ENCODE measurements at places on chromosomes 3 and 15.

GRCh38 chr15:42032376-42033213 is 11.8 kb upstream of the PLA2G4E start:
- no peak for DNase-seq

- no peak for DNase-seq
Measured at GRCh38 chr3:187458921-187459320, 90.7 kb downstream of the RTP4 start.

- DNase-seq: peak; percentile 33
Measured at GRCh38 chr15:35533130-35534110, 12.5 kb downstream of the DPH6 start.

- DNase-seq: peak; percentile 59
Measured at GRCh38 chr3:71109241-71109976, 474.1 kb downstream of the FOXP1 start.

DNA sequence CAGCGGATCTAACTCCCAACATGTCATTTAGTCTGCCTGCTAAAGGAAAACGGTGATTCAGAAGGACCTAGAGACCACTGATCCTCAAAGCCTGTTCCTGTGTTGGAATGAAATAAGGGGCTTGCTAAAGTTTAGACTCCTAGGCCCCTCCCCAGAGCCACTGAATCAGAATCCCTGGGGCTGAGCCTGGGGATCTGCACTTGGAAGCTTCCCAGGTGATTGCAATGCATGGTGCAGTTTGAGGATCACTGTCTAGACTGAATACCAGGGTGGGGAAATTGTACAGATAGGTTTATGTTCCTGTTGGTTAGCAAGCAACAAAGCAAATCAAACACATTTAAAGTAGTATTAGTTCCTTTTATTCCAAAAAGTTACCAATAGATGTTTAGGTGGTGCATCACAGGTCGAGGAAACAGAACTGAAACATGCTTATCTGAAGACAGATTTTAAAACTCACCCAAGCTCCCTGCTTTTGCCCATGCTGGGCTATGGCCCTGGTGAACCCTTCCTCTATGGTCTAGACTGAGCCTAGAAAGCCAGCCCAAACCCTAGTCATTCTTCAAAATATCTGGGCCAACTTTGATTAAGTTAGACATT is 29.6 kb upstream of the SPTBN5 start:
- DNase-seq: no peak

DNA sequence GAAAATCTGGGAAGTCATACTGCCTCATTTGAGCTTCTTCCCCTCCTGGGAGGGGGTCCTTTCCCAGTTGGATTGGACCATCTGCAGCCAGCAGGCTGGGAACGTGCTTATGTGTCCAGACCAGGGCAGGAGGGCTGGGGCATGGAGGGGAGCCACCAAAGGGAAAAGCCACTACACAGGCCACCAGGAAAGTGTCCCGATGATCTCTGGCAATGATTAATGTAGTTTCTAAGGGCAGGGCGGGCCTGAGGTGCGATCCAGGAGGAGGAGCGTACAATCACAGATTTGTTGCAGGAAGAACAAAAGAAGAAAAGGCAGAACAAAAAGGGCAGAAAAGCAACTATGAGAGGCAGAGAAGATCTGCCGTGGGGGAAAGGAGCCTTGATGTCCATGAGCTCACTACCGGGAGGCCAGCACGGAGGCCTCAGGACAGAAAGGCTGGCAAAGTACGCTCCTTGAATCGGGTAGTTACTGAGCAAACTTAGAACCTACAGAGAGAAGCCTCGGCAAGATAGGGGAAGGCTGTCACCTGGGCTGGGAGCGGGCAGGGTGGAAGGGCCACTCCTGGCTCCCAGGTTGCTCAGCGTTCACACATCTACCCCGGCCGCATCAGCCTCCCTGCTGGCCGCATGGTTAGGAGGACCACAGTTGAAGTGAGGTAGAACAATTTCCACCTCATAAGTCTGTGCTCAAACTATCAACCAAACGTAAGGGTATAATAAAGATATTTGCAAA is 79.5 kb upstream of the PCSK6 start:
- no peak for DNase-seq

DNA sequence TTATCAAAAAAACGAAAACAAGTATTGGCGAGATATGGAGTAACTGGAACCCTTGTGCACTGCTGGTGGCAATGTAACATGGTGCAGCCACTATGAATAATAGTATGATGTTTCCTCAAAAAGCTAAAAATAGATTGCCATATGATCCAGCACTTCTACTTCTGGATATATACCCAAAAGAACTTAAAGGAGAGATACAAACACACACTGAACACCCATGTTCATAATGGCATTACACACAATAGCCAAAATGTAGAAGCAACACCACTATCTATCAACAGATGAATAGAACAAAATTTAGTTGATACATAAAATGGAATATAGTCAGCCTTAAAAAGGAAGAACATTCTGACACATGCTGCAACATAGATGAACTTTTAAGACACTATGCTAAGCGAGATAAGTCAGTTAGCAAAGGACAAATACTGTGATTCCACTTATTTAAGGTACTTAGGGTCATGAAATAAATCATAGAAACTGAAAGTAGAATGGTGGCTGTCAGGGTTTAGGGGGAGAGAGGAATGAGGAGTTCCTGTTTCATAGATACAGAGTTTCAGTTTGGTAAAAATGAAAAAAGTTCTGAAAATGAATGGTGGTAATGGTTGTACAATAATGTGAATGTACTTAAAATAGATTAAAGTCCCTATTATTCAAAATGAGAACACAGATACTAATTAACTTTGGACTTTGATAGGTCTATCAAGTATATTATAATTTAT is 59.4 kb upstream of the IMPG2 start:
- no peak for DNase-seq

GRCh38 chr3:13013151-13013561 is 60.1 kb downstream of the IQSEC1 start:
- no peak for DNase-seq

GRCh38 chr15:72919936-72920465 is 132.3 kb upstream of the NEO1 start:
- DNase-seq: no peak

DNA sequence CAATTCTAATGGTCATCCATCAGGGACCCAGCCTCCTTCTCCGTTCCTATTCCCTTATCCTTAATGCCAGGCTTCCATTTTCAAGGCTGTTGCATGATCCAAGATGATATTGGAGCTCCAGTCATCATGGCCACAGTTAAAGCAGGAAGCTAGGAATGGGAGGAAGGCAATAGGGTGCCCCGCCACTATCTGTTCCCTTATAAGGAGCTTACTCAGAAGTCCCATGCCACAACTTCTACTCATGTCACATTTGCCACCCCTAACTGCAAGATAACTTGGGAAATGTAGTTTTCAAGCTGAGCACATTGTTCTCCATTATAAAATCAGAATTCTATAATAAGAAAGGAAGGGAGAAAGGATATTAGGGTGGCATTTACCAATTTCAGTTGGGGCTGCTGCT is 38.6 kb upstream of the SPSB4 start:
- no peak for DNase-seq

DNA sequence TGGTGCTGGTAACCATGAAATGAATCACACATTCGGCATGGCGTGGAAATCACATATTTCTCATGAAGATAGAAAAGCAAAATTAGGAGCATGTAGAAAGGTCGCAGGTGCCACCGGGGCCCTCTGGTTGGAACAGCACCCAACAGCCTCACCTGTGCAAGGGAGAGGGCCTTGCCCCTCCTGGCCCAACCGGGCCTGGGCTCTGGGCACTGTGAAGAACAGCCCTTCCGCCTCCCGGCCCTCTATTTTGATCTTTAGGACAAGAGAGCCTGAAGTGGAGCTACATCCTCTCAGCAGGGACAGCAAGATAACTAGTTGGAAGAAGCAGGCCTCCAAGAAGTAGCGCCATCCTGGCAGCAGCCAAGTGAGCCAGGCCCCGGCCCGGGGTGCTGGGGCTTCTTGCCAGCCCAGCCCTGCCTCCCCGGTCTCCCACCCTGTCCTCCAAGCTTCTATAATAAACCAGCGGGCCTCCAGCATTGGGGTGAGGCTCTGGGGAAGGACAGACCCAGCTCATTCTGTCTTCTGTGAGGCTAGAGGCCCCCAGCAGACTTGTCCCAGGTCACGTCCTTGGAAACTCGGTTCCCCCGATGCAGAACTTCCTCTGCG is 46.1 kb upstream of the FGD5 start:
- no peak for DNase-seq

DNA sequence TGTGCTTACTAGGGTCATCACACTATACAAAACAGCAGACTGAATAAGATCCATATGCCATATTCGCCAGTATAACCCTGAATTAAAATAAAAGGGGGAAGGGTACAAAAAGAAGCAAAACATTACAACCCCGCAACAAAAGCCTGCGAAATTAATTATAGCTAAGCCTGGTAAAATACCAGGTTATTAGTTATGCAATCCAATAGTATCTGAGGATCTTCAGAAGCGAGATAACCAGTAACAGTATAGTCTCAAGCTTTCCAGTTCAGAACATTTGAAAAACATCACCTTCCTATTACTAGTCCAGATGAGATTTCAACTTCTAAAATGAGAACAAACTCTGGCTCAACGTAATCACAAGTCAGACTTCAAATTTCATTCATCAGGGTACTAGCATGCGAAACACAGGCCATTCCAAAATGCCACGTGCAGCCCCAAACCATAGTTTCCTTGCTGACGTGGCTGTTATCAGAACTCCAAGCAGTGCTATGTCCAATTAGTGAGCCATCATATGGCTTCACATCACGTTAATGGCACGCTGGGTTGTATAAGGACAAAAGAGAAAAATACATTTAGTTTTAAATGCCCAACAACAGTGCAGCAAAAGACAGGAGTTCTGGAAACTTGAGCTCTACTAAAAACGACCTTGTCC is 1.1 kb downstream of the SSR3 start:
- peak; percentile 68 for DNase-seq

GRCh38 chr15:83998486-83998885 is 237.1 kb upstream of the GOLGA6L4 start:
- DNase-seq: no peak

DNA sequence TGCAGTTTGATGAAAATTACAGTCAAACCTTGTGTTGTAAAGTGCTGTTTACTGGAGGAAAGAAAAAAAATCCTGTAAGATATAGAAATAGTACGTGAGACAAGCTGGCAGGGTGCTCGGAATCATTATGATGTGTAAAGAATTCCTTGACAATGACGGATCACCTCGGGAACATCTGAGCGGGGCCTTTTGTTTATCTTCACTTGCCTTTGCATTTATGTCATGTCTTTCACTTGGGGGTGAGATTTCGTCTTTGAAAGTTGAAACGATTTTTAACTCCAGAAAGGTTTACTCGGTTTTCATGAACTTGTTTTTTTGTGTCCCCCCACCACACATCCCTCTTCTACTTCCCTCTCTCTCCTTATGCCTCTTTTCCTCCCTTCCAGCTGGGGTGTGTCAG is 128.3 kb upstream of the VEPH1 start:
- DNase-seq: no peak

- no peak for DNase-seq
Measured at GRCh38 chr3:134810052-134810435, 15.0 kb downstream of the EPHB1 start.

DNA sequence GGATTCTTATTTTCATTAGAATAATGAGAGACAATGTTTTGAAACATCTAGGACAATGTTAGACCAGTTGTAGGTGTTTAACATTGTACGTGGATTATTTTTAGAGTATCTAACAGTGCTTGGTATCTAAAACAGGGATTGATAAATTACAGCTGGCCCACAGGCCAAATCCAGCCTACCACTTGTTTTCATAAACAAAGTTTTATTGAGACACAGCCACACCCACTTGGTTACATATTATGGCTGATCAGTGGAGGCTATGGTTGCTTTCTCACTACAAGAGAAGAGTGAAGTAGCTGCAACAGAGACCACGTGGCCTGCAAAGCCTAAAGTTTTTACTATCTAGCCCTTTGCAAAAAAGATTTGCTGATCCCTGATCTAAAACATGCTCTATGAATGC is 223.1 kb upstream of the CTNNB1 start:
- no peak for DNase-seq

- DNase-seq: no peak
Measured at GRCh38 chr15:57872281-57873030, 165.9 kb downstream of the POLR2M start.

DNA sequence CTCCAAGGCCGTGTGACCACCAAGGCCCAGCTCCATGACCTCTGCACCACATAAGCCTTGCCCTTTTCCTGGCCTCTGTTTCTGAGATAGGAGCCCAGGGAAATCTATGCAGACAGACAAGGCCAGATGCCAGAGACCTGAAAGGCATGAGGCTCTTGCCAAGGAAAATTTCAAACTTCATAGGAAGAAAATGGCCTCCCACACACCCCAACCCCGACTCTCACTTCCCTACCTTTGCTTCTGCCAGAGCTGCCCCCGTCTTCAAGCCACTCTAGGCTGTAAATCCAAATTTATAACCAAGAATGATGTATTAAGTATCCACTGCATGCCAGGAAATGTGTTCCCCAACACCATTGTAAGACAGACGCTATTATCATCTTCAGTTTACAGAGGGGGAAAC is 65.5 kb upstream of the HRH1 start:
- no peak for DNase-seq

- DNase-seq: peak; percentile 44
Measured at GRCh38 chr15:77118882-77119321, 48.0 kb upstream of the TSPAN3 start.

DNA sequence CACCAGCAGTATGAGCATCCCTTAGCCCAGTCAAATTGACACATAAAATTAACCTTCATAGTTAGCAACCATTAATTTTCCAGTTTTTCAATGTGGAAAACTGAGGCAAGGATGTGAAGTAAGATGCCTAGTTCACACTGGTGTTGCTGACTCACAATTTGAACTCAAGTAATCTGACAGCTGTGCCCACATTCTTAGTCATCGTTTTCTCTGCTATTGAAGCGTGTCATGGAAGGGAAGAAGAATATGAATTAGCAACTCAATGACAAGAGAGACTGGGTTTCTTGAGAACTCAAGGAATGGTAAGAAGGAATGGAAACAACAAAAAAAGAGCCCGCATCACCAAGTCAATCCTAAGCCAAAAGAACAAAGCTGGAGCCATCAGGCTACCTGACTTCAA is 261.4 kb downstream of the EPHA3 start:
- DNase-seq: peak; percentile 11

DNA sequence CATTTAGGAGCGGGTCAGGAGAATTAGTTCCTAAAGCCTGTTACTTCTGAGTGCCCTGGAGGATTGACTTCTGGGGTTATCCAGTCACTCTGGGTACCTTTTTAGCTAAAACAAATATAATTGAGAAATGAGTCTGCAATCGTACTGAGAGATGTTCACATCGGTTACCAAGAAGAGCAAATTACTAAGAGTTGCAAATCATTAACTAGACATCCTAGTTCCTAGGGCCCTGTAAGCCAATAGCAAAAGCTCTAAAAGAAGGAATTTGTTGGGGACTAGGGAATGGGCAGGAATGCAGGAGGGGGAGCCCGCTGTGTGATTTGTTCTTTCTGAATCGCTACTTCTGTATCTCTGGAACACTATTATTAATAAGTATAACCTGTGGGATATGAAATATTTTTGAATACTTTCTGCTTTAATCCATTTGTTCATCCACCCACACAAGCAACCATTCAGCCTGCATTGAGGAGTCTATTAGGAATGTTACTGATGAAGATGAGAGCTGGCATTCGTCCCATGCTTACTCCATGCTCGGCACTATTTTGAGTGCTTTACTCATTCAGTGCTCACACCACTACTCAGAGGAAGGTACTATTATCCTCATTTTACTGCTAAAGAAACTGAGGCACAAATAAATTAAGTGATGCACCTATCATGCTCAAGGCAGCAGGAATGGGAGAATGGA is 31.5 kb upstream of the KY start:
- DNase-seq: no peak

GRCh38 chr3:158725348-158726011 is 6.8 kb downstream of the RARRES1 start:
- peak; percentile 97 for DNase-seq

- peak; percentile 6 for DNase-seq
Measured at GRCh38 chr3:175342196-175342595, 483.1 kb downstream of the NAALADL2 start.

- peak; percentile 13 for DNase-seq
Measured at GRCh38 chr15:39591141-39591895, 10.4 kb downstream of the THBS1 start.
